Stimulated activated CD8-positive, alpha-beta memory T cell treated with anti-CD3 and anti-CD28 coated beads, Interleukin-7, amount 100 ng/mL, for 4 hours (primary cell): ENCODE measurements at places on chromosomes 2 and 18.

DNA sequence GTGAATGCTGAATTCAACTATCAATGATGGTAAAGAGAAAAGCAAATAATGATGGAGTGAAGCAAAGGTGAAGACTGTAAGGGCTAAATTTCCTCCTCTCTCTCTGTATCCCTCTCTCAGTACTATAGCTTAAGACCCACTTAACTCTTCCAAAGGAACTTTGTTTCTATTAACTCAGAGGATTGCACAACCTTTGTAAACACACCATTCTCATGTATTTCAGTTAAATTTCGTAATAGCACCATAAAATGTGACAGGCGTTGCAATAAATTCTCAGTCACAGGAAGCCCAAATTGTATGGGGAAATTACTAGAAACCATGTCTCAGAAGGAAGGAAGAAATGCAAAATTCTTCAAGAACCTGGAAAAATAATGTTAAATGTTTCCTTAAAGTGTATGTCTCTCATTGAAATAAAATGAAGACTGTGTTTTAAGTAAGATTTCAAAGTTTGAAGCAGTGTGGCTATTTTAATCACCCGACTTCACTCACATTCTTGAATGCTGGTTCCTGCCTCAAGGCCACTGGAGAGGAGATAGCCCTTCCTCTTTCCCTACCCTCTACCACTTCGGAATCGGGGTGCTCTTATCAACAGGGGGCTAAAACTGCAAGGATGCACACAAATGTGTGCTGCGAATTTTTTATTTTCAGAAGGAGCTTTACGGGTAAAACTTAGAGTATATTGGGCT, 112.1 kb downstream of the FTCDNL1 start:
- no peak for DNase-seq

GRCh38 chr2:161031511-161031910, 128.7 kb upstream of the TANK start:
- no peak for DNase-seq

GRCh38 chr2:127563458-127564428, 28.3 kb downstream of the MYO7B start:
- no peak for DNase-seq

DNA sequence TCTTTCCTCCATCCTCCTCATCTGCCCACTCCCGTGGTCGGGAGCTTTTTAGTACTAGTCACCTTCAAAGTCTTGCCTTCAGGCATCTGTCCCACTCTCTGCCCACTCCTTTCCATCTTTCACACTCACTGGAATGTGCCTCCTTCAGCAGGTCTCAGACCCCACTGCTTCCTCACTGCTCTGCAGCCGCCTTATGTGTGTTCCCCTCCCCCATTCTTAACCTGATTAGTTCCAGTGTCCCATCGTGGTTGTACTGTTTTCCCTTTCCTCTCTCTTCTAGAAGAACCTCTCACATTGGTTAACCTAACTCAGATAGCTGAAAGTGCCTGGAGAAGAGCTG, 3.0 kb downstream of the ARMC9 start:
- DNase-seq: no peak

DNA sequence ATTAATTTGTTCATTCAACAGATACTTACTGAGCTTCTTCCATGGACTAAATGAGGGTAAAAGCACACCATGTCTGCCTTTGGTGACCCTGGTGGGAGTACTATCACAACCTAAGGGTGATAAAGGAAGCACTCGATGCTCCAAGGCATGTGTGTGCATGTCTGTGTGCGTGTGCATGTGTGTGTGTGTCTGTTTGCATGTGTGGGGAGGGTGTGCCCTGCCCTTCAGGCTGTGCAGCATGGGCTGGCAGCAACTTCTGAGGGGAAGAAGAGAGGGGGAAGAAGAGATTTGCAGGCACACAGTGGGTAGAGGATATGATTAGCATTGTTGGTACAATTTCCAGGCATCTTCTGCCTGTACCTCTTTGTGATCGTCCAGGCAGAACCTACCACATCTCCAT, 121.6 kb downstream of the ACOXL start:
- DNase-seq: no peak

- DNase-seq: peak; percentile 42
Observed at GRCh38 chr2:202871300-202872141, at the start of gene ICA1L. Gene ICA1L, minus strand, starts transcription at chr2:202871766. Its CDS starts 42,757 bp downstream, at chr2:202829009.

DNA sequence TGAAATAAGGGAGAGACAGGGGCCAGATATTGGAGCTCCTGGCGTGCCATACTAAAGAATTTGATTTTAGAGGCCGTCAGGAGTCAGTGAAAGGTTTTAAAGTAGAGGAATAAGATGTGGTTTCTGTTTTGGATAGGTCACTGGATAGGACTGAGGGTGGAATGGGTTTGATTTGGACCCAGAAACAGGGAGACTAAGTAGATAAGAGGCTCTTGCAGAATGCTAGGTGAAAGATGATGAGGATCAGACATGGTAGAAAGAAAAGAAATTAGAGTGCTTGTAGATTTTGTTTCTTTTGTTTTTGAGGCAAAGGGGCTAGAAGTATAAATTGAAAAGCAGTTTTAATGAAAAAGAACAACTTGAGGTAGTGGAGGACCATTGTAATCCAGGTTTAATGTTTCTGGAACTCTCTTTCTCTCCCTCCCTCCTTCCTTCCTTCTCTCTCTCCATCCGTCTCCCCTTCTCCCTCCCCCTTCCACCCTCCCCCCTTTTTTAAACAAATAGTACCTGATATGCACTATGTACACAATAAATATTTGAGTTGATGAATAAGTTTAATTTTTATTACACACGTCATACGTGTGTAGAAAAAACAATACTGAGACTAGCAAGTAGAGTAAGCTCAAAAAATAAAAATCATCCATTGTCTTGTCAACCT, 1.9 kb downstream of the NDUFV2 start:
- no peak for DNase-seq

GRCh38 chr18:59015531-59016152, 124.0 kb upstream of the SEC11C start:
- no peak for DNase-seq
